Hematopoietic multipotent progenitor cell treated with erythropoietin and hydrocortisone succinate and interleukin-3 and kit ligand, for 15 days (in vitro differentiated cells): ENCODE measurements at places on chromosomes 7 and 10.

DNA sequence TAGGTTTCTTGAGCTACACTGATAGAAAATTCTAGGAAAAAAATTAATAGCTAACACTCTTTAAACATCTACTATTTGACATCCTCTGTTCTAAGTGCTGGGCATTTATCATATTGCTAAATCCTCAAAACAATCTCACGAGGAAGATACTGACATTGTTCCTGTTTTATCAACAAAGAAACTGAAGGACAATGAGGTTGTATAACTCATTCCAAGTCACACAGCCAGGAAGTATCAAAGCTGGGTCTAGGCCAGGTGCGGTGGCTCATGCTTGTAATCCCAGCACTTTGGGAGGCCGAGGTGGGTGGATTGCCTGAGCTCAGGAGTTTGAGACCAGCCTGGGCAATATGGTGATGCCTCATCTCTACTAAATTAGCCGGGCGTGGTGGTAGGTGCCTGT is 51.6 kb upstream of the IL6 start:
- no peak for DNase-seq

GRCh38 chr7:114875186-114875585 is 46.7 kb upstream of the MDFIC start:
- no peak for DNase-seq

DNA sequence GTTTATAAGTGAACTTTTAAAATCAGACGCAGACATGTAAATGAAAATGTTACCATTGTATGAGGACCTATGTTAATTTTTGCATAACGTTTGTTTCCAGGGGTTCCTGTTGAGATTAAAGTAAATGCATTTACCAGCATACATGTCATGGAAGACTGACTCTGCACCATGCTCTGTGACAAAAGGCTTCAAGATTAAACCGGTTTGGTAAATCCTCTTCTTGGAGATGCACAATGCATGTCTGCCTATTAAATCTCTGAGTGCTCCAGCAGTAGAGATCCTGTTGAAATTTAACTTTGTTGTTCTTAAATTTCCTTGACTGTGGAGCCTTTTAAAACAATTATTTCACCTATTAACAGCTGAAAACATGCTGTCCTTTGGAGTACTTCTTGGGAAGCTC is 36.5 kb upstream of the JAZF1 start:
- no peak for DNase-seq

GRCh38 chr10:6497620-6498019 is 82.5 kb downstream of the PRKCQ start:
- no peak for DNase-seq

GRCh38 chr10:21334891-21335696 is 190.4 kb downstream of the SKIDA1 start:
- DNase-seq, result no peak

DNA sequence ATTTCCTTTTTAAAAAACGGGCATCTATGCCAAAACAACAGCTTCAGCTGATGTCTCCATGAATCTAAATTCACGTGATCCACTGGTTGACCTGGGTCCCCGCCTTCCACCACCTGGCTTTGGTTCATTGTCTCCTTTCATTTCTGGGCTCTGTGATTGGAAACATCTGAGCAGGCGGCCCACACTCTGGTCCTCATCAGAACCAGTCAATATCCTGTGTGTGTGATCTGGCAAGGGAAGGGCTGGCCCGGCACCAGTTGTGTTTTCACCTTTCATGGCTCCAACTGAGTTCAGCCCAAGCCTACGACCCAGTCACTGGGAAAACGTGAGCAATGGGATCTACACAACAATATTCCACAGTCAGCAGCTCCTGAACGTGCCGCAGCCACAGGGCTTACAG is 46.2 kb downstream of the PARP12 start:
- DNase-seq, result no peak

- DNase-seq, result no peak
Observed at GRCh38 chr7:121504482-121504881, 108.4 kb upstream of the FAM3C start.

- no peak for DNase-seq
Observed at GRCh38 chr7:22117222-22117621, 171.5 kb upstream of the CDCA7L start.

DNA sequence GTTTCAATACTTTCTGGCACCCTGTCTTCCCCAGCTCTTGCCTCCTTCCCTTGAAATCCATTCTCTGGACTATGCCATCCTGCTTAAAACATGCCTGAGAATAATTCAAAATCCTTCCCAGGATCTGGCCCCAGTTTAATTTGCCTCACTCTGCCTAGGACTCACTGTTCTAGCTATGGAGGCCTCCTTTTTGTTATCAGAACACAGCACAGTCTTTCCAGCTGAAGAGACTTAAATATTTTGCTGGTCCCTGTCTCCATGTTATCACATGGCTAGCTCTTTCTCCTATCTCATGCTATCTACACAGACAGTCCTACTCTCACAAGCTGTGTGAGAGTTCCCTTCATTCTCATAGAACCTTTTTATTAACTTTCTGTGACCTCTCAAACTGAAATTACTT is 194.8 kb downstream of the RNLS start:
- DNase-seq, result no peak

GRCh38 chr10:37710831-37711616 is 146.4 kb downstream of the ZNF248 start:
- no peak for DNase-seq

DNA sequence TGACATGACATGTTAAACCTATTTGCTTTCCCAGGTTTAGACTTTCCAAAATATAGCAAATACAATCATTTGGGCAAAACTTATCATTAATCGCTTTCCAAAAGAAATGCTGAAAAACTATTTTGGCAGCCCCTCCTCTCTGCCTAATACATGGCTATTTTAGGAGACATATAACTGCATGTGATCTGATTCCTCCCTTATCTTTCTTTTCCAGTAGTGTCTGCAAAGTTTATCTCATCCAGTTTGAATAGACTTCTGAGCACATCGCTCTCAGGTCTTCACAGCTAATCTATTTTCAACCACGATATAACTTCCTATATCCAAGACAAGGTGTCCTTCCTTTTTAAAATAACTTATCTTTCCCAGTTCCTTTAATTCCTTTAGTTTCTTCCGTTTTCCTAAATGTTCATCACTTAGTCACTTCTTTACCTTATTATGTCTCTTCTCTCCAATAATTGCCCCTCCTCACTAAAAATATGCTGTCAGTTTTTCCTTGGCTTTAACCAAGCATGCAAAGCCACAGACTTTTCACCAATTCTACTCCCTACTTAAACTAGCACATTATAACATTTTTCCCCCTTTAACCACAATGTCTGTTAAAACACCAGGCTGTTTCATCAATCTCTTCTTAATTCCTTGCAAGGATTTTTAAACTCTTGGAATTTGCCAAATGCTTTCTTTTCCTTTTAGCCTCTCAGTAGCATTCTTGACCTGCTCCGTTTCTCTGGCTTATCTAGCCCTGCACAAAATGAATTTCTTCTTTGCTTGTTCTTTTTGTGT is 24.4 kb downstream of the GNG11 start:
- no peak for DNase-seq

- no peak for DNase-seq
Observed at GRCh38 chr7:14229047-14229446, 239.6 kb upstream of the ETV1 start.
